ENCODE measurements at places on chromosomes 7 and 10.

GRCh38 chr10:129525401-129525801 is 58.4 kb downstream of the MGMT start:
- no peak for DNase-seq

DNA sequence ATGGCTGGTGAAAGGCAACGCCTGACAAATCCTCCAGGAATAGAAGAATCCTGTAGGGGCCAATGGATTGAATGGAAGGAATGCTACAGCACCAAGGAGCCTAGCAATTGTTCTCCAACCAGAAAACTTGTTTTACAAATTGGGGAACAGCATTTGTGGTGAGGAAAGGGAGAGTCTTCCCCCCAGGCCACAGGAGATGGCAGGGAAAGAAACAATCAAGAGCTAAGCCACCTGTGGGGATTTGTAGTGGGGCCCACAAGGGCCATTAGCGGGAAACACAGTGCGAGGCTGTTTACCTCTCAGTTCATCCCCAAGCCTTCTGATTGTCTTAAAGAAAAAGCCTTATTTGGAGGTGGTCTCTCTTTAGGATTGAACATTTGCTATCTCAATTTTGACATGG is 48.5 kb upstream of the KCNMA1 start:
- no peak for DNase-seq

DNA sequence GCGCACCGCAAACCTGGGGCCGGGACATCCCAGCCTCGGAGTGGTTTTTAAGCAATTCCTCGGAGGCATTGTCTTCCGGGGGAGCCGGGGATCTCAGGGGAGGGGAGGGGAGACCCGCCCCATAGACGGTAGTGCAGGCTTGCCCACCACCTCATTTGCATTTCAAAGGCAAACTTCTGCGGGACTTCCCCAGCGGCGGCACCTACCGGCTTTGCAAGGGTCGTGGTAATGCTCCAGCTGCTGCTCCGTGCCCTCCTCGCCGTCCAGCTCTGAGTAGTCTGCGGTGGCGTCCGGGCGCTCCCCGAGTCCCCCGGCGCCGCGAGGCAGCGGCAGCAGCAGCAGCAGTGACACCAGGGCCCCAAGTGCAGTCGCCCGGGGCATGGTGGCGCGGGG is 425 bp downstream of the TLL2 start:
- no peak for DNase-seq

DNA sequence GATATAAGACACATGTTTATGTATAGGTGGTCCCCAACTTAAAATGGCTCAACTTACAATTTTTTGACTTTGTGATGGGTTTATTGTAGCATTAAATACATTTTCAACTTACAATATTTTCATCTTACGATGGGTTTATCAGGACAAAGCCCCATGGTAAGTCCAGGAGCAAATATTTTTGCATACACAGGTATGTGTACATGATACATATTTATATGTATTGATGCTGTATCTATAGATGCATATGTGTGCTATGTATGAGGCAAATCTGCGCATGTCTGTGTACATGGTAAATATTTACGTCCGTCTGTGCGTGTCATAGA is 664 bp upstream of the UBE3C start:
- no peak for DNase-seq

DNA sequence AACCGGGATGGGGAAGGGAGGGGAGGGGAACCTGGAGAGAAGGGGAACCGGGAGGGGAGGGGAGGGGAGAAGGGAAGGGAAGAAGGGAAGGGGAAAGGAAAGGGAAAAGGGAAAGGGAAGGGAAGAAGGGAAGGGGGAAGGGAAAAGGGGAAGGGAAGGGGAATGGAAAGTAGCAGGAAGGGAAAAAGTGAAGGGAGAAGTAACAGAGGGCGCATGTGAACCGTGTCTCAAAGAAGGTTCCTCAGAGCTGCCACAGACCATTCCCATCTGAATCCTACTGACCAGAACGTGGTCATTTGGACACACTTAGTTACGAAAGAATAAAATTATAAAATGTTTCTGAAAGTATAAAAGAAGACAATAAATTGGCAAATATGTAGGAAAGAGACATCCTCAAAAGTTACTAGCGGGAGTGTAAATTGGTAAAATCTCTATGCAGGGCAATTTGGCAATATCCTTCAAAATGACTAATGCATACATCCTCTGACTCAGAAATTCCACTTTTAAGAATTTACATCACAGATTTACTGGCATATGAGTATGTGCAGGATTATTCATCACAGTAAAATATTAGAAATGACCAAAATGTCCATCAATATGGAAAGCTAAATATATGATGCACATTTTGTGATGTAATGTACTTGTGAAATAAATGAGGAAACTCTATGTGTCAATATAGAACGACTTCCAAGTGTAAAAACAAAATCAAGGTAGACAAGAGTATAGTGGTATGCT is 12.9 kb downstream of the C10orf67 start:
- no peak for DNase-seq

DNA sequence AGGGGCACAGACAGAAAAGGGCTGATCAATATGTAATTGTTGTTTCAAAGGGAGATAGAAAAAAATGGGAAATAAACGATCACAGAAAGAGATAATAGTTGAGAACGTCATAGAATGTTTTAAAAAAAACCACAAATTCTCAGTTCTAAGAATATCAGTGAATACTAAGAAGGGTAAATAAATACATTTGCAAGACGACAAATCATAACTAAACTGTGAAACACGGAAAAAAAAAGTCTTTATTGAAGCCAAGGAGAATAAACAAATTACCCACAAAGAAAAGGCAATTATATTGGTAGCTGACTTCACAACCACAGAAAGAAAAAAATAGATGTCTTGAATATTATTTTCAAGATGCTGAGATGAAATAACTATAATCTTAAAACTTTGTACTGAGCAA is 305.2 kb upstream of the STEAP1 start:
- DNase-seq = no peak

DNA sequence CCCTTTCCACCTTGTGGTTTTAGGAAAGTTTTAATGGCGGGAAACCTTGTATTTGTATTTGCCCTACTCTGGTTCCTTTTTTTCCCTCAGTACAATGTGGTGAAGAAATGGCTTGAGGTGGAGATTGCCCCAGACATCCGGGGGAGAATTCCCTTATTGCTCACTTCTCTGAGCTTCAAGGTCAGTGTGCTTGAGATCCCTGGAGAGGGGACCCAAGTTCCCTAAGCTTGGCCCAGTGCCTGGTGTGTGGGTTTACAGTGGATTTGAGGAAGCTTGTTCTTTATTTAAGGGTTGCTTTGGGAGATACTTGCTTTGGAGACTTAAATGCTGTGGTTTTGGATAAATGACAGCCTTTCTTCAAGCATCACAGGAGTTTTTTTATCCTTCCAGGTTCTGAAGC is 18.3 kb downstream of the CALHM2 start:
- DNase-seq = no peak

- no peak for DNase-seq
These were observed 15.7 kb upstream of the ARMC3 start for GRCh38 chr10:22911889-22912762.

- DNase-seq = no peak
These were observed 183.5 kb downstream of the POM121L12 start for GRCh38 chr7:53218730-53219504.

GRCh38 chr7:7652798-7653540 is 12.4 kb downstream of the UMAD1 start:
- DNase-seq = no peak

GRCh38 chr10:80619036-80619435 is 81.3 kb downstream of the SH2D4B start:
- no peak for DNase-seq

GRCh38 chr7:1697499-1698125 is 27.5 kb downstream of the ELFN1 start:
- peak; percentile 7 for DNase-seq

DNA sequence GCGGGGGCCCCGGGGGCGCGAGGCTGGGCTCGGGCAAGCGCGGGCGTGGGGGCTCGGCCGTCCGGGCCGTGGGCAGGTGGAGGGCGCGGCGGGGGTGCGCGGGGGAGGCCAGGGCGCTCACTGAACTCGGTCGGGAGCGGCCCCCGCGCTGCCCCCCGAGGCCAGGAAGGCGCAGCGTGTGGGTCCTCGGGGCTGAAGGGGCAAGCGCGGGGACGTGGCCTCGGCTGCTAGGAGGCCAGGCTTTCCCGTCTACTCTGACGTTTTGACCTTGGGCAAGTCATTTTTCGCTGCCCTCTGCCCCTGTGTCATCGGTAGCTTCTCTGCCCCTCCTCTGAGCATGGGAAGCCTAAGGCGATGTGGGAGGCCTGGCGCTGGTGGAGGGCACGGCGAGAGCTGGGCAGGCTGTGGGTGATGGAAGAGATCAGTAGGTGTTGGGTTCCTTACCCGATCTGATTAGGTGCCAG is 441 bp downstream of the FBH1 start:
- peak; percentile 61 for DNase-seq

GRCh38 chr10:131731780-131732630 is 168.8 kb upstream of the PPP2R2D start:
- no peak for DNase-seq

- no peak for DNase-seq
These were observed 714.8 kb downstream of the CCSER2 start for GRCh38 chr10:85043207-85043606.

DNA sequence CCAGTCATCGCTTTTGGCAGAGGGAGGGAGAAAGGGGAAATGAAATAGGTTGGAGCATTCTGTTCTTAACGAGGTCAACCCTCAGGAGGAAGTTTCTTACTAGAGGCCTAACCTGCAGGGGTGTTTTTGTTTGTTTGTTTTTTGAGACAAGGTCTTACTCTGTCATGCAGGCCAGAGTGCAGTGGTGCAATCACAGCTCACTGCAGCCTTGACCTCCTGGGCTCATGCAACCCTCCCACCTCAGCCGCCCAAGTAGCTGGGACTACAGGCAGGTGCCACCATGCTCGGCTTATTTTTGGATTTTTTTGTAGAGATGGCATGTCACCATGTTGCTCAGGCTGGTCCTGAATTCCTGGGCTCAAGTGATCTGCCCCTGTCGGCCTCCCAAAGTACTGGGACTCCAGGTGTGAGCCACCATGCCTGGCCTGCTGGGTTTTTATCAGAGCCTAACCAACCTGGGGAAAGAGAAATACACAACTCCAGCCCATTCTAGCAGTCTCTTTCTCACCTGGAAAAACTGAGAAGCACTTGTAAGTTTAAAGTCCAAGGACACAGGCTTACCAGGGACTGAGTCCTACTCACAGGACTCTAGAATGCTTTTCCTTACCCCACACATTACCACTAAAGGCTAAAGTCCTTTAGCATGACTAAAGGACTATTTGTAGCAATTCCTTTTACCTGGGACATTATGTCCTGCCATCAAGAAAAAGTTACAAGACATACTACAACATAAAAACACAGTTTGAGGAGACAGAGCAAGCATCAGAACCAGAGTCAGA is 101.0 kb upstream of the EGFR start:
- no peak for DNase-seq
